ENCODE measurements at places on chromosomes 16 and 17.

- DNase-seq: no peak
Measured at GRCh38 chr17:40135817-40136216, 4.5 kb upstream of the CASC3 start.

- no peak for DNase-seq
Measured at GRCh38 chr17:42122371-42123303, at the start of gene HSPB9. Gene HSPB9, plus strand, starts transcription at chr17:42122804. Its CDS starts 47 bp downstream, at chr17:42122851.

DNA sequence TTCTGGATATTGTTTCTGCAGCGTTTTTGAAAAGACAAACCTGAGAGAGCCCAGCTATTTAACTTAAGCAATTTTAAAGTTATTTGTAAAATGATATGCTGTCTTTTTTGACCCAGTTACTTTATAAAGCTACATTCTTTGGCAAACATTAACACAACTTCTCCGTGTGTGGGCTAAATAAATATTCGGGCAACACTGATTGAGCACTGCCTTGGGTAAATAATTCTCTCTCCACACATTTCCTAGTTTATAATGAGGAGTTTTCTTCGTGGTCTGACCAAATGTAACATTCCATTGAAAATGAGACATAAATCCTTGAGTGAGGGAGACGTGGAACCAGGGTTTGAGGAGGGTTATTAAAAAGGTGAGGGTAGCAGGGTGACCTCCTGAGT, 142.8 kb downstream of the WWOX start:
- no peak for DNase-seq

GRCh38 chr16:54174201-54174600, 112.4 kb downstream of the IRX3 start:
- no peak for DNase-seq

All from activated T-cell treated with anti-CD3 and anti-CD28 coated beads for 24 hours (primary cell).